ENCODE measurements at places on chromosomes 7 and 10.

DNA sequence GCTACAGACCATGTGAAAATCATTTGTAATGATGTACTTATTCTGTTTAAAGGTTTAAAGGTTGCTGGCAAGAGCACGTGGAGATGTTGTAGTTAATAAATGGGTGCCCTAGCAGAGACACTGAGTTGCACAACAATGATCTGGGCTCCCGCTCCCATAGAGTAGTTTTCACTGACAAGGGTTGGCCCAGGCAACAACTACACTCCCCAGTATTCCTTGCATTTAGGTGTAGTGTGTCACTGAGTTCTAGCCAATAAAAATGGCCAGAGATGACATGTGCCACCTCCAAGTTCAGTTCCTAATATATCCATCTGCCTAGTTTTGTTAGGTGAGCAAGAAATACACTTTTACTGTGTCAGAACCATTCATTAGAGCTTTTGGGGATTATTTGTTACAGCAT is 392.1 kb upstream of the MTPN start:
- no peak for DNase-seq

DNA sequence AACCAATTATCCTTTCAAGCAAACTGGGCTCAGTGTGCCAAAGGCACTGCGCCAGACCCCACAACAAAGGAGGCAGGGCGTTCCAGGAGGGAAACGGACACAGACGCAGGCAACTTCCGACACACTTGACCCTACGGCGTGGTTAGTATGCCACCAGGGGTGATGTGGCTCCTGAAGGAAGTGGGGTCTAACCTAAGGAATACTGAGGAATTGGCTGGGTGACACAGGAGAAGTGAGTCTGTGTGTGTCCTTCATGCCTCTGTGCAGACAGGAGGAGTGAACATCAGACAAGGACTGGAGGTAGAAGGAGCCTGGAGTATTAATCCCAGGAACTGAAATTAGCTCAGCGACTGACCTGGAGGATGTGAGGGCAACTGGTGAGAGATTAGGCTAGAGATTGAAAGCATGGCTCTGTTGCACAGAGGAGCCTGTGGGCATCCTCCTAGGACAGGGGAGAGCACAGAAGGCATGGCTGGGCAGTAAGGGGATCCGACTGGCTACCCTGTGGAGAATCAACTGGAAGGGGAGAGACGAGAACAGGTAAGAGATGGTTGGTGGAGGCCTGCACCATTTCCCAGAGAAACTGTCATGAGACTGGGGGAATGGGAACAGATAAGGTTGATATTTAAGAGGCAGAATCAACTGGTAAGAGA is 27.8 kb downstream of the GSDME start:
- DNase-seq = no peak

DNA sequence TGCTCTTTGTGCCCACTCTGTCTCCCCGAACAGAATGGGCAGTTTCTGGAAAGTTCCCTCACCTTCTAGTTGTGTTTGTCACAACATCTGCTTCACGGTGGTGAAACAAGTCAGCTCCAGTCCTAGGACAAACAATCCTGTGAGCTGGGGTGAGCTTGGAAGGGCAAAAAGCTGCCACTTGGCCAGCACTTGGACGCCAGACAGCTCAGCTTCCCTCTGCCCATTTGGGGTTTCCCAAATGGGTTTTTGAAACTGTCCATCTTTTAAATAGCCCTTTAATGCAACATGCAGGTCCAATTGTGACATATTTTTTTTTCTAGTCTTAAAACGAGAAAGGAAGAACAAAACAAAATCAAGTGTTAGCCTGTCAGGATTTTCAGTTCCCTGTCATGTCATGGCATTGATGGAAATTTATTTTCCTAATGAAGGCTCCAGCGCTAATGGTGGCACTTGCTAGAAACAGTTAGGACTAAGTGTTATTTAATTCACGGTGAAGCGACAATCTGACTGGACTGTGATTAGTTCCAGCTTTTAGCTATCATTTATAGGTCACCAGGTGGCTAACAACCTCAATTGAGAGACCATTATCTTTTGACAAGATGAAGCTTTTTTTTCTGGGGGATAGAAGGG is 181.7 kb downstream of the MYOF start:
- DNase-seq = no peak

DNA sequence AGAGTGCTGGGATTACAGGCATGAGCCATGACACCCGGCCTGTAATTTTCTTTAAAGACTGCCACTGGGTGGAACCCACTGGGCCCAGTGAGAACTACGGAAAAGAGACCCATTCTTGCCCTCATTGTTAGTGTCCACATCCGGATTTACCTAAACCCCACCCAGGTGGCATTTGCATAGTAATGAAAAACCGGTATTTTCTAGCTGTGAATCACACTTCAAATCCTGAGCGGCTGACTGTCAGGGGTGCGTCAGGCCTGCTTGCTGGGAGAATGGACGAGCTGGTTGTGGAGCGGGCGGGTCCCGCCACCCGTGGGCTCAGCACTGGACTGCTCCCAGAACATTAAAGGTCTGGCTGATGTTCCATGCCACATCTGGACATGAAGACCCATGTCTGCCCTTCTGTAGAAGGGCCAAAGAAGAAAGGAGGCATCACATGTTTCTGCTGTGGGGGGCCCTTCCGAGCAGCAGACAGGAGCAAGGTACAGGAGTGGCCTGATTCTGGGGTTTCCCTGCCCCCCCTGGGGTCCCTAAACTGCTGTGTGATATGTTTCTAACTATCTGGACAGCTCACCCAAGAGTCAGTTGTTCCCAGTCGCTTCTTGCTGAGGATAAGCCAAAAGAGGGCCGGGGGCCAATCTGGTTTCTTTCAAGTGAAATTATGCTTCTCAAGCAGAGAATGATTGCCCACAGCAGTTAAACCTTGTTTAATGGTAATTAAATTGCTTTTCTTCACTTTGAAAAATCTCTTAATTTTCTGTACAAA is 46.4 kb downstream of the KIAA1217 start:
- no peak for DNase-seq

DNA sequence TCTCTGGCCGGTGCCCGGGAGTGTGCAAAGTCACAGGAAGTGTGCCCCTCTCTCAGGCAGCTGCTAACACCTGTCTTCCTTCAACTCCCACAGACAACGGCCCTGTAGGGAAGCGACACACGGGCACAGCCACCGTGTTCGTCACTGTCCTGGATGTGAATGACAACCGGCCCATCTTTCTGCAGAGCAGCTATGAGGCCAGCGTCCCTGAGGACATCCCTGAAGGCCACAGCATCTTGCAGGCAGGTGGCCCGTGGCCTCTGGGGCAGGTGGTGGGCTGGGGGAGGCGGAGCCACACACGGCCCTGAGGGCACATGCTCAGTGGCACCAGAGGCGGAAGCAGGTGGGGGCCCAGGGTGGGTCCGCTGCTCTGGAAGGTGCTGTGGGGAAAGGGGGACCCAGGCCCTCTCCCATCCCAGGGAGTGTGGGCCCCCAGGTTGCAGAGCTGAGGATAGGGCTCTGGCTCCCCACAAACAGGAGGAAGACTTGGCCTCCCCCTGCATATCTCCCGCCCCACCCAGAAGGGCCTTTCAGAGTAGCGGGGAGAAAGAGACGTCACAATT is 6.9 kb downstream of the C10orf105 start:
- no peak for DNase-seq

DNA sequence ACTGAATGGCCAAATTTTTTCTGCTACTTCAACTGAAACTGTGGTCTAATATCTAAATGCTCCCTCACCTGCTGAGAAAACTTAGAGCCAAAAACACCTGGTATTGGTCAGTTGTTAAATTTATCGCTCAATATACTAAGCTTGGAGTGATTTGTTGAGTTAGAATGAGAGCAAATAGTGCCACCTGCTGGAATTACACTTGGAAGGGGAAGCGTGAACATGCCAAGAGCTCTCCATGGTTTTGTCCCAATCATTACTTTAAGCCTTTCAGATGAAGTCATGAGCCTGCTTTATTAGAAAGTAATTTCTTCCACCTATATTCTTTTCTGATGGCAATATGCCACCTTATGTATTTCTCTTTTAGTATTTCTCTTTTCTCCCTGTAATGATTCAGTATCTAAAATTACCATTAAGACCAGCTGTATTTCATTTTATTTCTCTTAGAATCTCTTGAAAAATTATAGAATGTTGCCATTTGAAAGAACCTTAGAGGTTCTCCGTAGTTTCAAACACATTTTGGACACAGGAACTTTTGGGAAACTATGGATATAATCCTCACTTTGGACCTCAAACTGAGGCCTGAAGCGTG is 447.8 kb upstream of the C7orf33 start:
- DNase-seq = peak; percentile 62

DNA sequence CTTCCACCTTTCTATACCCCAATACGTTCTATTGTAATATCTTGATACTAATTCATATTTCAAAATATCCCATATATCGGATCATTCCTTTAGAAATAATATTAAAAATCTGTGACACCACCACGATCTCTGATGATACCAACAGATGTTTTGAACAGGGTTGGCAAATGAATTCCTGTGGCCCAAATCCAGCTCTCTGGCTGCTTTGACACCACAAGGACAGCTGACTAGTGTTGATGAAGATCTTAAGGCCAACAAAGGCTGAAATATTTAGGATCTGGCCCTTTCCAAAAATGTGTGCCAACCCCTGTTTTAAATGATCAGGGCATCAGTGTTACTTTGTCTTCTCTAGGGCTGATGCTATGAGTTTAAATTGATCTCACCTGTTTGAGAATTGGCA is 380.7 kb upstream of the PFKP start:
- no peak for DNase-seq

GRCh38 chr7:22944022-22944421 is 69.9 kb downstream of the HYCC1 start:
- no peak for DNase-seq

DNA sequence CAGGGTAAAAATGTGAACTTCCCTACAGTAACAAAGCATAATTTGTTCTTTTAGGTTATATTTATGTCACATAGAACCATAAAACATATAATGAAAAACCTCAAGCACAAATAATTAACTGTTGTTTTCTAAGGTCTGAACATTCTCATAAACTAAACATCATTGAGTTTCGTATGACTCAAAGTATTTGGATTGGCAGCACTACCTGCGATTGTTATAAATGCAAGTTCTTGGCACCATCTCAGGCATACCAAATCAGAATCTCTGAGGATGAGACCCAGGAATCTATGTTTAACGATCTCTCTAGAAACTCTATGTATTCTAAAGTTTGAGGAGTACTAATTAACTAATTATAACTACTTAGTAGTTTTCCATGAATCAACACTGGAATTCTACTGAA is 22.5 kb downstream of the ORC5 start:
- DNase-seq = no peak

DNA sequence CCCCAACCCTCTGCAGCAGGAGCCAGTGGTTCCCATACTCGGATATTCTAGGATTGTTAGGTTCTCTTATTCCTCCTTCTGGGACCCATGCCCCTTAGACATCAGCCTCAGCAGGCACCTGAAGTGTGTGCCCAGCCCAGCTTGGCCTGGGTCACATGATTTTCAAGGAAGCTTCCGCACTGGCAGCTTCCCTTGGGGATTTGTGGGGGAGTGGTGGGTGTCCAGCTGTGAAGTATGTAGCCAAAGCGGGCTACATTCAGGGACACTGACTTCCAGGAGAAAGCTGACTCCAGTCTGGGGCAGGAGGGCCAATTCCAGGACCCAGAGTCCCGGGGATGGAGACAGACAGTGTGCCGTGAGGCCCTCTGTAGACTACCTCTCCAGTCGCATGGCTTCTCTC is 1.3 kb downstream of the LDB1 start:
- peak; percentile 4 for DNase-seq

- peak; percentile 23 for DNase-seq
These were observed 659 bp downstream of the OPTN start for GRCh38 chr10:13100349-13101294.

DNA sequence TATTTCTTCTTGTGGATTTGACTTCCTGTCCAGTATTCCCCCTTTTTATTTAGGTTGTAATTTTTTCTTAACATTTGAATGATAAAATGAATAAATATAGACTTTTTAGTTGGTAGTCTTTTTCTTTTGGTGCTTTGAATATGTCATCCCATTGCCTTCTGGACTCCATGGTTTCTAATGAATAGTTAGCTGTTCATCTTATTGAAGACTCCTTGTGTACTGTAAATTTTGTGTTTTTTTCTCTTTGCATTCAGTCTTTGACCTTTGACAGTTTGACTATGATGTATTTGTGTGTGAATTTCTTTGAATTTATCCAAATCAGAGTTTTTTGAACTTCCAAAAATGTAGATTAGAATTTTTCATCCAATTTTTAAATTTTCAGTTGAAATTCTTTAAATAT is 554.3 kb downstream of the NRG3 start:
- no peak for DNase-seq

- no peak for DNase-seq
These were observed 52.7 kb downstream of the GPR85 start for GRCh38 chr7:113033959-113034358.

- DNase-seq = no peak
These were observed 124.1 kb upstream of the LAMB4 start for GRCh38 chr7:108254259-108254658.

- DNase-seq = no peak
These were observed 181.1 kb upstream of the NFE2L3 start for GRCh38 chr7:25970911-25971310.

- peak; percentile 4 for DNase-seq
These were observed 239.1 kb downstream of the PHF14 start for GRCh38 chr7:11212816-11213215.

GRCh38 chr10:106540645-106541044 is 623.9 kb downstream of the SORCS1 start:
- DNase-seq = no peak

DNA sequence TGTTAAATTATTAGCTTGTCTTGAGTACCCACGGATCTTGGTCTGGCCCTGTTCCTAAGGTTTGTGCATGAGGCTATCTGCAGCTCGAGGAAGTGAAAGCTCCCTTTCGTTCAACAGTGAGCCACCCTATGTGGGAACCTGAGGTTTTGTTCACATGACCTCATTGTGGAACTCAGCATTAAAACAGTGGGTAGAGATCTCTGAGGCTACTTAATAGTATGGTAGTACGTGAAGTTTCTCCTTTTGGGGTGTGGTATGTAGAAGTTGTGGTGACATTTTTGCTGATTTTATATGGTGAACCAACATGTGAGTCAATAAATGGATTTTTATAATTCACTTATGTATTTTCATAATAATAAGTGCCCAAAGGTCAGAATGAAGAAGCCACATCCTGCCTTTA is 252.7 kb upstream of the FERD3L start:
- no peak for DNase-seq

DNA sequence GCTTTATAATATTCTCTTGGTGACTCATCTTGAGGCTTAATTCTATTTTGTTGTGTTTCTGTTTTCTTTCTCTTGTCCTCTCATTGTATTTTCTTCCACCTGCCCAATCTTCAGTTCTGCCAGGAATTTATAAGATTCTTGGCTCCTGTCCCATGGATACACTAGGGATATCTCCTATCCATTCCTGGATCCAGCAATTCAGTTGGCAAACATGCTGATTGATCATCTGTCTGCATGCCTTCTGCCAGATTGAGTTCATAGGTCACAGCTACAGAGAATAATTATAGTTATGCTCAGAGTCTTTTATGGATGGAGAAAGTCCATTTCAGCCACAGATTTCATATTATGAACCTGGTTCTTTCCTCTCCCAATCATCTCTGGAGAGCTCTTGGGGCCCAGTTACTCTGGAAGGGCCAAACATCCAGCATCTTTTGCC is 140.4 kb upstream of the MAGI2 start:
- peak; percentile 29 for DNase-seq
